ENCODE measurements at places on chromosomes 5 and 9.

DNA sequence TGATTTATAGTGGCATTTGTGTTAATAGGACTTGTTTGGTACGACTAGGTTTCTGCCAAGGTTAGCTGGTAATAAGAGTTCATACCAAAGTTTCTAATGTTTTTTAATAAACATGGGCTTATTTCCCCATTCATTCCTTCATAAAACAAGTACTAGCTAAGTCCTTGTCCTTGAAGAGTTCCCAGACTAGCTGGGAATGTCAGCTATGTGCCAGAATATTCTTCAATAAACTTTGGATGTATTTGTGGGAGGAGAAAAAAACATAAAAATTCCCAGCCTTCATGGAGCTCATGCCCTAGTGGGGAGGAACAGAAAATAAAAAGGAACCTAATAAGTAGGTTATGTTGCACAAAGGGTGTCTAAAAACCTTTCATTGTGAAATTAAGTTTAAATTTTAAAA is 176.9 kb downstream of the DENND1A start:
- no peak for DNase-seq

DNA sequence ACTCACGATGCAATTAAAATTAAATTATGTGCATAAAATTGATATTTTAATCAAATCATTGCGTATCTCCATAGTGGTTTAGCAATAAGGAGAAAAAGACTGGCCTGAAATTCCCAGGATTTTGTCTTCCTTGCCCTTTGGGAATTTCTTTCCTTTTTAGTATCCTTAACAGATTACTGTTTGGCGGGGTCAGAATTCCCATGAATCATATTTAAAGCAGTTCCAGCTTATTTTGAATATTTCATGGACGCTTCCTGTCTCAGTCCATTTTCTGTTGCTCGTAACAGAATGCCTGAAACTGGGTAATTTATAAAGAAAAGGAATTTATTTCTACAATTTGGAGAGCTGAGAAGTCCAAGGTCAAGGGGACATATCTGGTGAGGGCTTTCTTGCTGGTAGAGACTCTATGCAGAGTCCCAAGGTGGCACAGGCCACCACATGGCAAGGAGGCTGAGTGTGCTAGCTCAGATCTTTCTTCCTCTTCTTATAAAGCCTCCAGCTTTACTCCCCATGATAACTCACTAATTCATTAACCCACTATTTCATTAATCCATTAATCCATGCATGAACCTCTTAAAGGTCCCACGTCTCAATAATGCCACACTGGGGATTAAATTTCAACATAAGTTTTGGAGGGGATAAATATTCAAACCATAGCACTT is 37.8 kb downstream of the CDH6 start:
- DNase-seq, result no peak

DNA sequence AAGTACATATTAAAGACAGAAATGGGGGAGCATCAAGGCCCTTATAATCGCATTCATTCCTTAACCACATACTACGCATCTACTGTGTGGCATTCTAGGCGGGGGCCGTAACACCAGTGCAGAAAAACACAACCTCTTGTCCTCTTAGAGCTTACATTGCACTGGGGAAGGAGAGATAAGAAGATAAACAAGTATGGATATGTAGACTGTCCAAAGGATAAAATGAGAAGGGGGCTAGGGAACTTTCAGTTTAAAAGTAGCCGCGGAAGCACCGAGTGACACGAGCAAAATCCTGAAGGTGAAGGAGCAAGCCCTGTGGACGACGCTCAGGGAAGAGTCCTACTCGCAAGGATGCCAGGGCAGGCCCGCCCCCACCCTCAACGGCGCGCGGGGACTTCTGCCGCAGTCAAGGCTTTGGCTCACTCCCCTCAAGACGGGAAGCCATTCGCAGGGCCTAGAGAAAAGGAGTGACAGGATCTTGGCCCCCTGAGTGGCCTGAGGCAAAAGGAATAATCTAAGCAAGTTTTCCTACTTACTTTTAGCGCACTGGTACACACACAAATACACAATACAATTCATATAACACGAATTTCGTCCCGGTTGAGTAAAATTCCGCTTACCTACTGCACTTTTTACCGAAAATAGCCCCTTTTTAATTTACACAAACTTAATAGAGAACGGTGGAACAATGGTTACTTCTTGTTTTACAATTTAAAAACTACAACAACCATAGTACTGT is 1.3 kb upstream of the NIPBL start:
- no peak for DNase-seq

- DNase-seq, result no peak
Observed at GRCh38 chr9:87193925-87194868, 246.9 kb upstream of the GAS1 start.

GRCh38 chr9:886886-887285 is 45.4 kb downstream of the DMRT1 start:
- no peak for DNase-seq

- no peak for DNase-seq
Observed at GRCh38 chr5:76408104-76408654, 5.1 kb downstream of the IQGAP2 start.

DNA sequence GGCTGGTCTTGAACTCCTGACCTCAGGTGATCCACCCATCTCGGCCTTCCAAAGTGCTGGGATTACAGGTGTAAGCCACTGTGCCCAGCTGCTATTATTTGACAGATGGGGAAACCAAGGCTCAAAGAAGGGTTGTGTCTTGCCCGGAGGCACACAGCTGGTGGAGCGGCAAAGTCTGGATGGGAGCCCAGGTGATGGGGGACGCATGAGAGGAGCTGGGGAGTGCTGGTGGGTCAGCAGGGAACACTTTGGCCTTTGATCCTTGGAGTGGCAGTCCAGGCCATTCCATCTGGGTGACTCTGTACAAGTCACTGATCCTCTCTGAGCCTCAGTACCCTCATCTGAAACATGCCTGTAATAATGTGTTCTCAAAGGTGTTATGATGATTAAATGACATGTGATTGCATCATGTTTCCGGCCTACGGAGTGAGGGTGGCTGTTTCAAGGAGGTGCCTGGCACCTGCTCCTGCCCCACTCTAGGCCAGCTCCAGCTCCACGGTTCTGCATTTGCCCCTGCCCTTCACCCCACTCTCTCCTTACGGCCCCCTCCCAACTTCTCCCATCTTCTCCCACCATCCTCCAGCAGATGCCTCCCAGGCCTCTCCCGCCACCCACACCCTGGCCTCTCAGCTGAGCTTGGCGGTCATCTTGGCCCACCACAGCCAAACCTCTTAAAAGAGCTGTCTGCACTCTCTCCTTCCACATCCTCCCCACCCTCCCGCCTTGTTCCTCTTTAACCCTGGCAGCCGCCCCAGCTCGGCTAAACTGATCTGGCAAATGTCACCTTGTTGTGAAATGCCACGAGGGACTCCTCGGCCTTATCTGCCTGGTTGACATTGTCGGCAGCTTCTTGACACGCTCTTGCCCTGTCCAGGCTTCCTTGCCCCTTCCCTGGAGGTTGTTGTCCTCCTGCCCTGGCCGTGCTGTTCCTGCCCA is 5.5 kb upstream of the DBN1 start:
- no peak for DNase-seq

DNA sequence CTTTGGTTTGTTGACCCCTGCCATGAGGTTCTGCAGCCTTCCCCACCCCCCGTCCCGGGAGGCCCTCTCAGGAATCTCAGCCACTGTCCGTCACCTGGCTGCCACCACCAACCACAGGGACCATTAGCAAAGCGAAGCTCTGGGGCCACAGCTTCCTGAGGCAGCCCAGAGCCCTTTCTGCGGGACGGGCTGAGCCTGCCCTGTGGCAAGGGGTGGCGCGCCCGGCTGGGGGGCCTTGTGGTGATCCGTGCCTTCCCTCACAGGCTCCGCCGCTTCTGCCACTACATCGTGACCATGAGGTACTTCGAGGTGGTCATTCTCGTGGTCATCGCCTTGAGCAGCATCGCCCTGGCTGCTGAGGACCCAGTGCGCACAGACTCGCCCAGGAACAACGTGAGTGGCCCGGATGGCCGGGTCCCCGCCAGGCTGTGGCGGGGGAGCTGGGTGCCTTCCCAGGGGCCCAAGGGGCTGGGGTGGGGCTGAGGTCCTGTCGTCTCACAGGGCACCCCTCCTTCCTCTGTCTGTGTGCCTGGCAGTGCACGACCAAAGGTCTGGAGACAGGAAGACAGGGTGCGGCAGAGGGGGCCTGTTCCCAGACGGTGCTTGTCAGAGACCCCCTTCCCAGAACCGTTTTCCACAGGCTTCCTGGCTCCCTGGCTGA is 169.2 kb downstream of the CACNA1B start:
- no peak for DNase-seq

DNA sequence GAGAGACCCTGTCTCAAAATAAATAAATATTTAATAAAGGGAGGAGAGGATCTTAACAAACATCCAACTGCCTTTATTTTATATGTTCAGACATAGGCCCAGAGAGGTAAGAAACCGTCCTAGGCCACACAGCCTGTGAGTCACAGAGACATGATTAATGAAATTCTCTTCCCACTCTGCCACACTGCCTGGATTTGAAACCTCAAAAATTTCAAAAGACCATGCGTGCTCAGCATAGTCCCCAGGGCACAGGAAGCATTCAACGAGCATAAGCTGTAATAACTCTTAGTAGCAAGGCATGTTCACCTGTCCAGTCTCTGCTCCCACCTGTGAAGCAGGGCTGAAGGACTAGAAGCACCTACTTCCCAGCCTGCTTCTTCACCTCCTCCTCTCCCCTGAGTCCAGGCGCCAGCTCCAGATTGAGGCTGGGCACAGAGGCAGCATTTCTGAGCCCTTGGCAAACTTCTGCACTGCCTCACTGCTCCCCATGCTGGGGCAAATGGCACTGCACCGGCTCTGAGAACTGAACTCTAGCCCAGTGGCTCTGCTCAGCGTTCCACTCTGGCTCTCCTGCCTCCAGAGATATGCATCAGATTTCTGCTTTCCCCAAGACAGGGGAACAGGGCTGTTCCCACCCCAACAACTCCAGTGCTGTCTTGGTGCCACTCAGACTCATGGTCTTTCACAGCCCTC is 1.1 kb downstream of the FAT2 start:
- DNase-seq, result no peak

DNA sequence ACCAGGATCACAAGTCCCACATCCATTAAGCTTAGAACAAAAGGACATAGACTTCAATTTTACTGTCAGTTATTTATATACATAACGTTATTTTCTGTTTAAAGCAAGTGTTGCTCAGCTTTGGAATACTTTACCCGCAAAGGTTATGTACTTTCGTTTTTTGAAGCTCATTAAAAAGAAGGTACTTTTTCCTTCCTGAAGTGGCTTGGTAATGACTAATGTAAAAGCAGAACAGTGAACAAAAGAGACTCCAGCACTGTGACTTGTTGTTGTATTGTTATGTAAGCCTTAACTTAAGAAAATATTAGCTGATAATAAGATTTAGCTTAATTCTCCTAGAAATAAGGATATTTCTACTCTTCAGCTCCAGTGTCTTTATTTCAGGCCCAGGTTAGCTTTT is 97.3 kb upstream of the SLCO6A1 start:
- DNase-seq, result no peak

DNA sequence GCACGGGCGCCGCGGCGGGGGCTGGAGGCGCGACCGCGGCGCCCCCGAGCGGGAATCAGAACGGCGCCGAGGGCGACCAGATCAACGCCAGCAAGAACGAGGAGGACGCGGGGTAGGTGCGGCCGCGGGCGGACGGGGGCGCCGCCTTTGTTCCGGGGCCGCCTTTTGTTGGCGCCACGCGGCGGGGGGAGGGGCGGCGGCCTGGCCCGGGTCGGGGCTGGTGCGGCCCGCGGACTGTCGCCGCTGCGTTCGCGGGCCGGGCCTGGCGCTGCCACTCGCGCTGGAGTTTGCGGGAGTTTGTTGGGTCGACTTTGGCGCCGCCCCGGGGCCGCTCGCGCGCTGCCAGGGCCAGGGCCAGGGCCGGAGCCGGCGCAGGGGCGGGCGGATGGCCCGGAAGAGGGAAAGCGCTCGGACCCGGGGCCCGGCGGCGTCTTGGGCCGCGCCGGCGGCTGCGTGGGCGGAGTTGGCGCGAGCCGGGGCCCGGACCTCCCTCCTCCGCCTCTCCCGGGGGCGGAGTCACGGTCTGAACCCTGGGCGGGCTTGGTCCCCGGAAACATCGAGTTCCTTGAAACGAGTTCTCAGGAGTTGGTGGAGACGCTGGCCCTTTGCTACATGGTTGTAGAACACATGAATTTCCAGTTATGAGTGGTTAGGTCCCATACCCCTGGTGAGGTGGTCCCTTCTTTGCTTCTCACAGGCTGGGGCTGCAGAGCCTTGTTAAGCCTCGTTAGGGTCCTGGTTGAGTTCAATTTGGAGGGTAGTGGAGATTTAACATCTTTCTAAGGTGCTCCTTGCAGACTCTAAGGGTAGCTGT is 809 bp downstream of the HNRNPAB start:
- DNase-seq, result peak; percentile 62

DNA sequence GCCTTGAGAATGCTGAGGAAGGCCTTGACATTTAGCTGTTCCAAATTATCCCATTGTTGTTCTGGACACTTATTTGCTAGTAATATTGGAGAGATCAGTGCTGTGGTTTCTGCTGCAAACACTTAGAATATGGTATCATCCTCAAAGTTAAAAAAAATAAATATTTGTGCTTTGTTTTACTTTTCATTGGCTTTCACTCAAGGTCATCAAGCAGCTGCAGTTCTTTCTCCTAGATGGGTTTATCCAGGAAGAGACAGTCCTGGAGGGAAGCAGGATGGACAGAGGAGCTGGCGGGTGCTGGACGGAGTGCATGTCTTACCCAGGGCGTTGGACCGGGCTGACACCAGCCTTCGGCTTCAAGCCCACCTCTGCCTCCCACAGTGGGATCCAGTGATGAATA is 193.6 kb downstream of the MTRR start:
- no peak for DNase-seq

DNA sequence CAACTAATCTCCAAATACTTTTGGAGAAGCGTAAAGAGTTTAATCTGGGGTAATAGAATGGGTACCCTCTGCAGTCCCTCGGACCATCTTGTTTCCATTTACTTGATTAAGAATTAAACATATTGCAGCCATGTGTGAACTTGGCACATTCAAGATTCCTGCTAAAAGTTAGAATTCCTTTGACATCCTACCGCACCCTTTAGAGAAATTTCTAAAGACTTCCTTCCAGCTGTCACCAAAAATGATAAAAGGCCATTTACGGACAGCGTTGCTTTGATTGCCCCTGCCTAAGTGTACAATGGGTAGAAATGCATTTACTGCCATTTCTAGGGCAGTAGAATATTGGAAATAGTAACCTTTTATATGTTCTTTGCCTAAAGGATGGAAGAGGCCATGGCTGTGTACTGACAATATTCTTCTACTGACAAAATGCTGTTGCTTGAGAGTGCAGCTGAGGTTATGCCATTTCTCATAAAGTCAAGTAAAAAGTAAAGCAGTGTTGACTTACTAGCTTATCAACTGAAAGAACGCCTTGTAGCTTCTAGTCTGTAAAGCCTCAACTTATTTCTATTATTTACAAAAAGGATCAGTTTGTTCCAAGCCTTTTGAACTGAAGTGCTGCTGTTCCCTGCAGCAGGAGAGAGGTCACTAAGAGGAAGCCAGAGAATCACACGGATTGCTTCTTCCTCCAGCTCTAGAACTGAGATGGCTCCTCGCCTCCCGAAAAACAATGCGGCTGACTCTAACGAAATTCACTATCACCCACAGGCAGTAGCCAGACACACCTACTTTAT is 139.8 kb upstream of the BASP1 start:
- no peak for DNase-seq

- DNase-seq, result no peak
Observed at GRCh38 chr9:136361754-136362449, 1.6 kb downstream of the DNLZ start.

GRCh38 chr9:83934569-83935275 is 13.5 kb upstream of the KIF27 start:
- no peak for DNase-seq
